ENCODE measurements at places on chromosomes 16 and 17.

- peak; percentile 35 for DNase-seq
These were observed 20.4 kb upstream of the PHB1 start for GRCh38 chr17:49434821-49435670.

- DNase-seq = no peak
These were observed 82.6 kb downstream of the CACNG1 start for GRCh38 chr17:67126983-67127382.

GRCh38 chr17:61015966-61016365, 338.3 kb downstream of the BCAS3 start:
- no peak for DNase-seq

DNA sequence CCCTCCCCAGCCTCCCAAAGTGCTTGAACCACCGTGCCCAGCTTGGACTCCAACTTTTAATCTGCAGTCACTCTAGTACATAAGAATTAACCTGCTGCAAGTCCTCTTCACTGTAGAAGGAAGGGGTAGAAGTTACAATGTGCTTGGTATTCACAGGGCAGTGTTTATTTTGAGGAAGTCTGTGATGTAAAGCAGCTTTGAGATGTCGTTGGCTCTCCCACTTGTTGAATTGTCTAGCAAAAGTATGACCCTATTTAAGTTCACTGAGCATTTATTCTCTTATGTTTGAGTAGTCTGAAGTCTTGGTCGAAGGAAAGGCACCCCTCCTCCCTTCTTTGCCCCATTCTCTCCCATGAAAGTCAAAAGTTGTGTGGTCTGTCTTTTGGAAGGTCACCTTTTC, 28.2 kb downstream of the SF3B3 start:
- no peak for DNase-seq

GRCh38 chr16:11391576-11391975, 46.3 kb downstream of the RMI2 start:
- no peak for DNase-seq

DNA sequence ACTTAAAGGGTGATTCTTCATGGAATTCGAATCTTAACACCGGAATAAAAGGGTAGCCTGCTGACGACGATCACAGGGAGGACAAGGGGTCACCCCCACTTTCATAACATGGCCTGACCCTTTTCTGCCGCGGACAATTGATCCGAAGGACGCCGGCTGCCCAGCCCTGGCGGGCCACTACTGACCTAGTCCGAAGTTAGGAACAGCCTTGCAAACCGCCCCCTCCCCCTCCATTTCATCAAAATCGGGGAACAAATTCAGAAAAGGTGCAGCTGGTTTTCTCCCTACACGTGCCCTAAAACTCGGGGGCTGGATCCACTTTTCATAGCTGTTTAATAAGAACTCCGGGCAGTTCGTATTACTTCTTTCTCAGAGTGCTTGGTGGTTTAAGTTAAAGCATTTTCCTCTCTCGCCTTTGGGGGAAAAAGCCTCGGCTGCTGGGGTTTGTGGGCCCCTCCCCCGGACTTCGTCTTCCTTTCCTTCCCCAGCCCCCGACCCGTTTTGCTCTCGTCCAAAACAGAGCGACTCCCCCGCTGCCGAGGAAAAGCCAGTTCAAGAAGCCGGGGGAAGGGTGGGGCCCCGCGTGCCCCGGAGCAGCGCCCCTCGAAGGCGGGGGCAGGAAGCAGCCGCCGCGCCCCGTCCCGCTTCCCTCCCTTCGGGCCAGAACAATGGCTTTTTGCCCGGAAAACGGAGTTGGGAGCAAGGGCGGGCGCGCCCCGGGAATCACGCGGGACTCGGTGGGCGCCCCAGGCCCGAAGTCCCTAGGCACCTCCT, 641 bp upstream of the CBX2 start:
- no peak for DNase-seq

GRCh38 chr16:72937360-72937759, 110.6 kb downstream of the ZFHX3 start:
- DNase-seq = no peak

- DNase-seq = no peak
These were observed 44.0 kb downstream of the ANKRD11 start for GRCh38 chr16:89446136-89446974.

DNA sequence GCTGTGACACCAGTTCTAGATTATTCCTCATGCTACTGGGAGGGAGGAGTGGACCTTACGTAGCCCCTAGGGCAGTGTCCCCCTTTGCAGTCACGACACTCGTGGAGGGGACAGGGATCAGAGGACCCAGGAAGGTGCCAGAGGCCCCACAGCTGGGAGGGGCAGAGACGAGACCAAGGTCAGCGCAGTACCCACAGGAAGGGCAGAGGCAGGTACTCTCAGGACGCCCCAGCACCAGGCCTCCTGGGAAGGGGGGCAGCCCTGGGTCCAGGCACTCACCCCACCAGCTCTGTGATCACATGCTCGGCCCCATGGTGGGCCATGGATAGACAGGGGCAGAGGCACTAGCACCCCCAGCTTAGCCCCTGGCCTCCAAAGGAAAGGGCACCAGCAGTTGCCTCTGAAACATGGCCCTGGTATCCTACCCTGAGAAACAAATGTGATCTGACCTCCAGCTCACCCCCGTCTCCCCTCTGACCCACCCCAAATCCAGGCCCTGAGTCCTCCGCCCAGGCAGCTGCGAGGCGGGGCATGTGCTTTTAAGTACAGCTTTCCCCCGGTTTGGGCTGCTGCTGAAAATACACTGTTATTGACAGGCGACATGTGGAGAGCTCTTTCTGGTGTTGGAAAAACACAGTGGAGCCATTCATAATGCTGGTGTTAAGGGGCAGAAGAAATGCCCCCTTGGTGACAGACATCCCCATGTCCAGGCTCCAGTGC, 361.9 kb downstream of the C16orf95 start:
- DNase-seq = no peak

- DNase-seq = no peak
These were observed 278.9 kb downstream of the SEC14L1 start for GRCh38 chr17:77419547-77420094.

DNA sequence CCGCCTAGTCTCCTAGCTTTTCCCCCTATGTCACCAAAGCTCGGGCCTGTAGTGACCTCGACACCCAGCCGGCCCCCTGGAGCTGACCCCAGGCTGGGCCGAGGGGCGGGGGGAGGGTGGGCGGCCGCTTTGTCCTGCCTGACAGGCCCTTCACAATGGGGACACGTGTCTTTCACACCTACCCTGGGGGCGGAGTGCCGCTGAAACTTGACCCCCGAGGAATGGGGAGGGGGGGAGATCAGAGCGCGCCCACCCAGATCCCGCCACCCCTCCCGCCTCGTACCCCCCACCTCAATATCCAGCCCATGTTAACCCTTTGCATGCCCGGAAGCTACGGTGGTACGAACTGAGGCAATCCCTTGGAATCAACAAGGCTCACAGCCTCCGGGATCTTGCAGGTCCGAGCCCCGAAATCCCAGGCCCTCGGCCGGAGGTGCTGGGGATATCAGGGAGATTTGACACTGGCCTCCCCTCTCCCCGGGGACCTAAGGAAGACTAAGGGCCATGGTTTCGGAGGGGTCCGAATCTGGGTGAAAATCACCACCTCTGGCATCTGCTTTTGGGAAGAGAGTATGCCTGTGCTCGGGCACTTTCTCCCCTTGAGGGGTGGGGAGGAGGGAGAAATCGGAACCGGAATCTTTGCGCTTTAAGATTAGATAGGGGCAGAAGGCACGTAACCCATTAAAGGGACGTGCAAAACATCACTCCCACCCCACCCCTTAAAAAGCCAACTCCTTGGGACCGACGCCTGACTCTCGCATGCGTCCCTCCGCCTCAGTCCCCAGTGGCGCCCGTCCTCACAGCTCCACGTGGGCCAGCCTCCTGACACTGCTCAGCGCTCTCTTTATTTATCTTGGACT, 2.6 kb downstream of the NOG start:
- no peak for DNase-seq

- no peak for DNase-seq
These were observed 449.2 kb downstream of the CDH13 start for GRCh38 chr16:83075956-83076355.

DNA sequence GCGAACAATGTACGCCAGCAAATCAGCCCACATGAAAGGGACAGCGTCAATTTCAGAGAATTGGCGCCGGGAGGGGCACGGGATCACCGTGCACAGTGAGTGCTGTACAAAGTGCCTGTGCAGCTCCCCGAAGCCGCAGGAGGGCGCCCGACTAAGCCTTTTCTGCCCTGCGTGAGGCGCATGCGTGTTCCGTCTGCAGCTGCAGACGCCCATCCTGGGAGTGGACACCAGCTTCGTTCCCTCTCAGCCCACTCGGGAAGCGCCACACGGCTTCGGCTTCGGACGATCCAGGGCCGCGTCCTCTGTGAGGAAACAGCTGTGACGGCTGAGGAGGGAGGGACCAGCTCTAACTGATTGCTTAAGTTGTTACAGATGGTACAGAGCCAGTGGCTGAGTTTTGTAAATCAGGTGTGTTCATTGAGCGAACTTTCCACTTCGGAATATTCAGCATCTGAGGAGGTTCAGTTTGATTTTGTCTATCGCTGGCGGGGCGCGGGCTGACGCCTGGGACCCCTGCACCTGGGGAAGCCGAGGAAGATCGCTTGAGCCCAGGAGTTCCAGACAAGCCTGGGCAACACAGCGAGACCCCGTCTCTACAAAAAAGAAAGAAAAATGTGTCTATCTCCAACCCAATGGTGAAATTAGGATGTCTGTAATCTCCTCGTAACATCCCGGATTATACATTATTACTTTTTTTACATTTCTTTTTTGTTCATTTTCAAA, 15.4 kb upstream of the ZNF287 start:
- DNase-seq = peak; percentile 92

- no peak for DNase-seq
These were observed 6.9 kb downstream of the RGS9 start for GRCh38 chr17:65143889-65144604.

DNA sequence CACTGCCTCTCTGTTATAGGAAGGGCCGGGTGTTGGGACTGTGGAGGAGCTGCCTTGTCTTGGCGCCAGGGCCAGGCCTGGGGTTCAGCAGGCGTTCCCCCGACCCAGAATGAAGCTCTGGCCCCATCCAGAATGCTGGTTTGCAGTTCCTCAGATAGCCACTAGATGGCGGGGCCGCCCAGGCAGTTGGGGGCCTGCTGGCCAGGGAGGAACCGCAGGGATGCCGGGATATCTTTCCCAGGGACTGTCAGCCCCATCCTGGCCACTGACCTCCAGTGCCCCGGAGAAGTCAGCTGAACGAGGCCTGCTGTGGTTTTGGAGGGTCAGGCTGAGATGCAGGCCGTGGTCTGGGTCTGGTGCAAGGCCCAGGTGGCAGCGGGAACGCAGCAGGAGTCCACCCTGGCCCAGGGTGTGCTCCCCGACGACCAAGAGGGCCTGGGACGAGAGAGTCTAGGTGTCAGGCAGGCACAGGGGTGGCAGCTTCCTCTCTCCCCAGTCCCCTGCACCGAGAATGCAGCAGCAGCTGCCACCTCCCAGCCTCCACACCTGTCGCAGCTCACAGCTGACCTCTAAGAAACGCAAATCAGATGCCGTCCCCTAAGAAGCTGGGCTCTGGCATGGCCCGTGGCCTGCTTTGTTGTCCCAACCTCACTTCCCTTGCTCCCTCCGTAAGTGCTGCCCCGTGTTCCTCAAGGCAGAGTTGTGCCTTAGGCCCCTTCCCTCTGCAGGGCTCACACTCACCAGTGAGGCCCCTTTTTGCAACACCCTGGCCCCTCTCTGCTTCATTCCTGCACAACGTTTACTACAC, 51.2 kb downstream of the RMI2 start:
- peak; percentile 51 for DNase-seq

GRCh38 chr16:70634861-70635260, 11.5 kb upstream of the IL34 start:
- no peak for DNase-seq

DNA sequence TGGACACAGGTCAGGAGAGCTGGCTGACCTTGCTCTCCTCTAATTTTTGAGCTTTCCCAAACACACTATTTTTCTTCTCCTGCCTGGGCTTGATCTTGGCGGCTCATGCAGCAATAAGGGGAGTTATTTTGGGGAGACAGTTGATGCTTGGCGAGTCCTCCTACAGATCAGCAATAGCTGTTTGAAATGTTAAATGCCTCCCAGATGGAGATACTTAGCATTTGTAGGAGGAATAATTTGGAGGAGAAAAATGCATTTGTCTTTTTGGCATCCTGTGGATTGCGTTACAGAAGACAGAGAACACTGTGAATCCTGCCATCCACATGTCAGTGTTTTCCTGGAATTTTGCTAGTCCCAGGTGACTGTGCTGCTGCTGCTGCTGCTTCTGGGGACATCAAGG, 328.0 kb upstream of the XYLT1 start:
- DNase-seq = no peak

- no peak for DNase-seq
These were observed 50.4 kb downstream of the SLFN5 start for GRCh38 chr17:35293151-35293847.

- no peak for DNase-seq
These were observed 282.5 kb downstream of the SNX29 start for GRCh38 chr16:12258861-12259645.

DNA sequence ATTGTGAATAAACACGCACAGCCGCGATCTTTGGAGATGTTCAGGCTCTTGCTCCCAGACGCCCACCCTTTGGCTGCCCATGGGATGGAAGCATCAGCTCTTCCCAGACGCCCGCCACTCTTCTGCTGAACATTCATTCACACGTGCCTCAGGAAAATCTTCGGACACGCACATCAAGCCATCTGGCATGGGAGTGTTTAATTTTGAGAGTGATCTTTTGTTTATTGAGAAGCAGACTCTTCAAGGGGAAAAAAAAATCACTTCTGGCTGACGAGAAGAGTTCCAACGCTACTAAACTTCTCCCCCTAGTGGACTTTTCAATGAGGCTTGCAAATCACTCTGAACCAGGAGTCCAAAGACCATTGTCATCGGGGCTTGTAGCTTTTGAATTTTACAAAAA, 62.0 kb upstream of the NUDT7 start:
- no peak for DNase-seq

DNA sequence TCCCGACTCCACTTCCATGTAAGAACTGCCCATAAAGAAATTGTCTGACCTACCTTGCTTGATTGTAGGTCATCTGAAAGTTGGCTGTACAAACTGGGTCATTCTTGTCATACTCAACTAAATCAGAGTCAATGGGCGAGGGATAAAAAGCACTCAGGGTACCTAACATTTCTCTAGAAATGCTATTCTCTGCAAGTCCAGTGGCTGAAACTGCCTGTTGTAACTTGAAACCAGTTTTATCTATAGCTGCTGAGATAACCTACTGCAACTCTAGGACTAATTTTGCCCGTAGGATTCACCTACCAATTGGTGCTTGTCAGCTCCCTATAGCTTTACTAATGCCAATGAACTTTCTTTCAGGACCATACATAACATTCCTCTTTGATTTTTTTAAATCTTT, 100.1 kb upstream of the GRIN2A start:
- no peak for DNase-seq

All from CD4-positive, alpha-beta memory T cell (primary cell).